ENCODE measurements at places on chromosomes 7 and 10. TPM values are rescaled to one million over a fixed set of nuclear protein-coding genes. Genes with fewer than 3 reads are reported as not detected.

Gene SHLD2
- total RNA-seq = 8.4 TPM

DNA sequence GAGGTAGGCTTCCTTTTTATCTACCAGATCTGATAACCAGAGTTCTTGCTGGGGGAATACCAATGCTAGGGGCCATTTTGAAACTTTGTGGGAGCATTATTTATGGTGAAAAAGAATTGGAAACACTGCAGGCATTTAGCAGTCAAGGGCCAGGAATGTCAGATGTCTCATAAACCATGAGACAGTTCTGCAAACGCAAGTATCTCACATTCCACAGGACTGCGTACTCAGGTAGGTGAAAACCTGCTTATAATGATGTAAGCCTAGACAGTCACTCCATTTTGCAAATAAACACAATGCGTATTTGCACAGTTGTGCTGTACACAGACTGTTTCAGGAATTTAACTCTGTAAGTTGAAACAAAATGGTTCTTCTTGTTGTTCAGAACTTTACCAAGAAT is 33.9 kb downstream of the ECHDC3 start:
- no peak for DNase-seq
- H3K4me1 ChIP-seq = no peaks in the 10 kb centered on the region
- peaks cover 10% of the 10 kb centered on the region for H3K27me3 ChIP-seq
- no peak overlapping the region for H3K4me3 ChIP-seq

- H3K36me3 ChIP-seq = no peaks in the 10 kb centered on the region
- no peak for DNase-seq
- peaks cover 65% of the 10 kb centered on the region for H3K27me3 ChIP-seq
- H3K27ac ChIP-seq = no peak overlapping the region
- H3K4me3 ChIP-seq = no peak overlapping the region
- H3K4me1 ChIP-seq = no peaks in the 10 kb centered on the region
These were observed 12.3 kb upstream of the EGFR start for GRCh38 chr7:55006499-55006898.

DNA sequence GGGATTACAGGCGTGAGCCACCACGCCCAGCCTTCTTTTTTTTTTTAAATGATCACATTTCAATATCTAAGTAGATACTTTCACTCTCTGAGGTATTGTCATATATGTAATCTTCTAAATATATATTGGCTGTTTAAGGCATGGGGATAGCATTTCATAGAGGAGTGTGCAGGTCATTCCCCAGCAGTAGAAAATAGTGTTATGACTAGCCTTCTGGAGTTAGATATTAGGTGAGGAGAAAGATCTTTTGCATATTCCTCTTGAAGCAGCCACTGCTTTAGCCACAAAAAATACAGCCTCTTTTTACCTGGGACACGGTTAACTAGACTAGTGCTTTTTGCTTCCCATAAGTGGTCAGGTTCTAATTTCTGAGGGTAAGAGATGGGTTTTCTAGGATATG is 28.9 kb downstream of the ADD3 start:
- no peaks in the 10 kb centered on the region for H3K27me3 ChIP-seq
- DNase-seq = no peak
- H3K4me3 ChIP-seq = no peak overlapping the region
- H3K36me3 ChIP-seq = no peaks in the 10 kb centered on the region
- peaks cover 97% of the 10 kb centered on the region for H3K4me1 ChIP-seq
- H3K27ac ChIP-seq = no peak overlapping the region

Gene H2BK1
- total RNA-seq = not detected

Gene GALNT17
- total RNA-seq = 95.3 TPM

Gene TBXAS1
- total RNA-seq = 3.9 TPM

GRCh38 chr10:124798364-124798763 is 3.3 kb upstream of the ABRAXAS2 start:
- no peak for DNase-seq
- H3K27ac ChIP-seq = no peak overlapping the region
- no peaks in the 10 kb centered on the region for H3K36me3 ChIP-seq
- no peak overlapping the region for H3K4me3 ChIP-seq

DNA sequence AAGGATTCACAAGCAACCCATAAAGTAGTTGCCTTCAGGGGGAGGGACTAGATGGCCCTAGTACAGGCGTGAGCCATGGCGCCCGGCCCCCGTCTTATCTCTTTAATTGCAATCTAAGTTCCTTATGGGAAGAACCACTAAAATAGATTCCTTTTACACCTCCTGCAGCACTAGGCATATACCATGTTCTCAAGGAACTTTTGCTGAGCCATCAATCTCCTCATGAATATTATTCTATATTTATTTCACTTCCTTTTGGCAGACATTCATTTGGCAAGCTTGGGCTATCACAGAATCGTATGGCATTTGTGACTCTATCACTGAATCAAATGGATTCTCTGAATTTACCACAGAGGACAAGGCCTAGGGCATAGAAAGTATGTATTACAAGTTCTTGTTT is 14.8 kb upstream of the DNAJC12 start:
- no peak overlapping the region for H3K27ac ChIP-seq
- no peaks in the 10 kb centered on the region for H3K27me3 ChIP-seq
- H3K36me3 ChIP-seq = no peaks in the 10 kb centered on the region
- no peak for DNase-seq
- peaks cover 11% of the 10 kb centered on the region for H3K4me1 ChIP-seq
- no peak overlapping the region for H3K4me3 ChIP-seq

GRCh38 chr7:18515067-18515466 is 19.5 kb downstream of the HDAC9 start:
- H3K4me1 ChIP-seq = peaks cover 30% of the 10 kb centered on the region
- H3K27ac ChIP-seq = no peak overlapping the region
- no peaks in the 10 kb centered on the region for H3K36me3 ChIP-seq
- H3K4me3 ChIP-seq = no peak overlapping the region

DNA sequence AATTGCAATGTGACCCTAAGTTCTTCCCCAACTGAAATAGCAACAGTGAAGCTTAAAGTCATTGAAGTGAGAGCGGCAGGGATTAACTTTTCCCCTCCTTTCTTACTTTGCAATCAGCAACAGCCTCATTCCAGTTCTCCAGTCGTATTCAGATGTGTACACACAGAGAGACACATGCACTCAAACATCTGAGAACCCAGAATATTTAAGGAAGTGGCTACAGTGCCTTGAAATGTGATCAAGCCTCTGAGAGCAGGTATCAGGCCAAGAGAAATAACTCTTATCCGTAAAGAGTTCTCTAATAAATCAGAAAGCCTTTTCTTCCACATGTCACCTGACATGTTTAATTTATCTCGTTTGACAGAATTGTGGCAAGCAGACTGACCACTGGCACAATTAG is 388.9 kb upstream of the NPVF start:
- H3K27ac ChIP-seq = peak overlapping the region; percentile 11
- no peaks in the 10 kb centered on the region for H3K27me3 ChIP-seq
- no peak overlapping the region for H3K4me3 ChIP-seq
- peaks cover 49% of the 10 kb centered on the region for H3K4me1 ChIP-seq
- DNase-seq = no peak
- H3K36me3 ChIP-seq = no peaks in the 10 kb centered on the region

Gene COPG2
- 16.9 TPM for total RNA-seq

Gene SUN1
- 183 TPM for total RNA-seq

Gene DNA2
- 2.1 TPM for total RNA-seq

Gene SUN3
- not detected for total RNA-seq

GRCh38 chr7:40507166-40507565 is 372.4 kb downstream of the SUGCT start:
- H3K36me3 ChIP-seq = no peaks in the 10 kb centered on the region
- no peaks in the 10 kb centered on the region for H3K4me1 ChIP-seq
- DNase-seq = no peak
- no peak overlapping the region for H3K4me3 ChIP-seq

Gene NUTM2A
- 2.2 TPM for total RNA-seq

- no peaks in the 10 kb centered on the region for H3K36me3 ChIP-seq
- H3K27me3 ChIP-seq = peaks cover 19% of the 10 kb centered on the region
- DNase-seq = no peak
- H3K4me3 ChIP-seq = no peak within 1 kb of the TSS
- H3K27ac ChIP-seq = no peak within 1 kb of the TSS
These were observed at the start of gene TMEM270 for GRCh38 chr7:73860859-73861258. Gene TMEM270 (plus strand): TSS chr7:73861159. CDS start chr7:73861195, 36 bp downstream.

DNA sequence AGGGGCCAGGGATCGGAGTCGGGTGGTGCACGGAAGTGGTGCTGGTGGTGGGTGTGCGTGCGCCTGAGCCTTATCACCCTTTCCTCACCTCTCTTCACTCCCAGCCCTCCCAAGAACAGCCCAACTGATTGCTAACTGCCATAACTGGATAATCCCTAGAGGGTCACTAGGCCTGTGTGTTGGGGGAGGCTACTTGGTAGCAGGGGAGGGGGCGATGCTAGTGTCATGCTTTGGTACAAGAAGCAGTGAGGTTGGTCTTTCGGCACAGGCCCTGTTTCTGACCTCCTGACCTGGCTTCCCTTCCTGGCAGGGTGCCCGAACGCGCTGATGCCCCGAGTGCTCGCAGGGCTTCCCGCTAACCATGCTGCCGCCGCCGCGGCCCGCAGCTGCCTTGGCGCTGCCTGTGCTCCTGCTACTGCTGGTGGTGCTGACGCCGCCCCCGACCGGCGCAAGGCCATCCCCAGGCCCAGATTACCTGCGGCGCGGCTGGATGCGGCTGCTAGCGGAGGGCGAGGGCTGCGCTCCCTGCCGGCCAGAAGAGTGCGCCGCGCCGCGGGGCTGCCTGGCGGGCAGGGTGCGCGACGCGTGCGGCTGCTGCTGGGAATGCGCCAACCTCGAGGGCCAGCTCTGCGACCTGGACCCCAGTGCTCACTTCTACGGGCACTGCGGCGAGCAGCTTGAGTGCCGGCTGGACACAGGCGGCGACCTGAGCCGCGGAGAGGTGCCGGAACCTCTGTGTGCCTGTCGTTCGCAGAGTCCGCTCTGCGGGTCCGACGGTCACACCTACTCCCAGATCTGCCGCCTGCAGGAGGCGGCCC is 652 bp downstream of the KAZALD1 start:
- peaks cover 38% of the 10 kb centered on the region for H3K27me3 ChIP-seq
- no peaks in the 10 kb centered on the region for H3K36me3 ChIP-seq
- peak; percentile 60 for DNase-seq
- peak overlapping the region; percentile 88 for H3K4me3 ChIP-seq
- peak overlapping the region; percentile 99 for H3K27ac ChIP-seq

DNA sequence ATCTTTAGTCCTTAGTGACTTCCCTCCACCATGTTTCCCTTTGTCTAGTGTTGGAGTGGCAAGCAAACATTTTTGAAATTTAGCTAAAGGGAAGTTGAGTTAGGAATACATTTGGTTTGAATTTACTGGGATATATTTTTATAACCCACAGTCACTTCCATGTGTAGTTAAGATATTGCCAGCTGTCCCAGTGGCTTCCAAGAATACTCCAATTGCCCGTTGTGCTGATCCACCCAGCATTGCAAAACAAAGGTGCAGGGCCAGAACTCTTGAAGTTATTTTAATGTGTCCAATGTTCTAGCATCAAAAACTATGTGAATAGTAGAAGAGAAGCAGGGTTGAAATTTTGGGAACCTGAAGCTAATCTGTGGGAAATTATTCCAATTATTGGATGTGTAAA is 2.5 kb upstream of the P4HA1 start:
- peaks cover 8% of the 10 kb centered on the region for H3K36me3 ChIP-seq
- H3K4me3 ChIP-seq = no peak overlapping the region
- peaks cover 41% of the 10 kb centered on the region for H3K4me1 ChIP-seq
- no peak for DNase-seq
- peak overlapping the region; percentile 95 for H3K27ac ChIP-seq
- no peaks in the 10 kb centered on the region for H3K27me3 ChIP-seq

GRCh38 chr10:33776419-33777070 is 442.1 kb upstream of the NRP1 start:
- H3K36me3 ChIP-seq = no peaks in the 10 kb centered on the region
- DNase-seq = no peak
- no peaks in the 10 kb centered on the region for H3K27me3 ChIP-seq
- H3K4me3 ChIP-seq = no peak overlapping the region
- H3K4me1 ChIP-seq = peaks cover 18% of the 10 kb centered on the region

DNA sequence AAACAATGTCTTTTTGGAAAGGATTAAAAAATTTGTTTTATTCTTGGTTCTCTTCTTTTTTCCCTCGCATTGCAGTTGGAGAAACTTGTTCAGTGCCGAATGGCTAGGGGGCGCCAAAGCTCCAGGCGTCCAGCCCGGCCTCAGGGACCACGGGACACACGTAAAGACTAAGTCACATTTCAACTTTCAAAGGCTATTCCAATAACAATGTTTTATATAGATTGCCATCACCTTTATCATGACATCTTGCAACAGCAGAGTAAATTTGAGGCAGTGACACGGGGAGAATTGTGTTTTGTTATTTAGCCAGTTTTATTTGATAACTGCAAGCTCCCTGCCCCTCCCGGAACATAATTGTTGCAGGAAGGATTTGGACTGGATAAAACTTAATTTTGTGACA is 2.2 kb upstream of the IGFBP3 start:
- peaks cover 10% of the 10 kb centered on the region for H3K27me3 ChIP-seq
- peaks cover 47% of the 10 kb centered on the region for H3K4me1 ChIP-seq
- H3K27ac ChIP-seq = peak overlapping the region; percentile 49

Gene ACTR3C
- total RNA-seq = 5.1 TPM

DNA sequence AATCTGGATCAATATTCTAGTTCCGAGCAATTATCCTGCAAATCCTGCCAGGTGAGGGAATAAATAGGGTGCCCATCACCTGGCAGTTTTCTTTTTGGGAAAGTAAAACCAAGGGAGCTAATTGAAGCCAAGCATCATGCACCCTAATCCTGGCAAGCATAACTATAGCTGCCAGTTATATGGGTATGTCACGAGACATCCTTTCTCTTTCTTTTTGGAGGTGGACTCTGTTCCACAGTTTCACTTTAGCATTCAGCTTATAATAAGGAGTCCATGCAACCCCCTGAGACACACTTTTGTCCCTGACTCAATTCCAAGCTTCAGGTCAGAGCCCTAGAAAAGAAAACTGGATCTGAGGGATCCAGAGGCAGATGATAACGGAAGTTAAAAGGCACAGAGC is 222.5 kb downstream of the PHF14 start:
- H3K27ac ChIP-seq = no peak overlapping the region
- no peak overlapping the region for H3K4me3 ChIP-seq
- DNase-seq = no peak
- H3K4me1 ChIP-seq = peaks cover 11% of the 10 kb centered on the region

DNA sequence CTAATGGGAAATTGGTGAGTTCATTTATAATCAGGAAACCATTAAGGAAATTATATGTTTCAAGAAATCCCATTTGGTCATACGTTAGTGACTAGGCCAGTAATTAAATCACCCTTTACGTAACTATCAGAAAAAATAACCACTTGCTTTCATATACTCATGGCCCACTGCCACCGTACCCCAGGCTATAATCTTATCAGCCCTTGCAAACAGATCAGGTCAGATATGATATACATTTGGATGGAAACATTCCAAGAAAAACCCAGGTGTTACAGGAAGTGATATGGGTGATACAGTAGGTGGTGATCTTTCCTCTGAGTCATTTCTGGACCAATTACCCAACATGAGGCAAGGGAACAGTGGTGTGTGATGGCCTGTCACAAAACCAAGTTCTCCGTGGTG is 481.0 kb upstream of the SEMA3A start:
- H3K27ac ChIP-seq = no peak overlapping the region
- H3K4me3 ChIP-seq = no peak overlapping the region
- H3K27me3 ChIP-seq = no peaks in the 10 kb centered on the region
- DNase-seq = no peak
- peaks cover 6% of the 10 kb centered on the region for H3K4me1 ChIP-seq

Gene SEMA3C
- 66.5 TPM for total RNA-seq

- H3K27ac ChIP-seq = no peak overlapping the region
- no peak overlapping the region for H3K4me3 ChIP-seq
- H3K4me1 ChIP-seq = no peaks in the 10 kb centered on the region
- H3K36me3 ChIP-seq = no peaks in the 10 kb centered on the region
These were observed 1.7 kb downstream of the ABCC2 start for GRCh38 chr10:99784016-99784726.

GRCh38 chr10:3213758-3214515 is 41.4 kb upstream of the PITRM1 start:
- no peaks in the 10 kb centered on the region for H3K27me3 ChIP-seq
- H3K36me3 ChIP-seq = no peaks in the 10 kb centered on the region
- H3K4me3 ChIP-seq = no peak overlapping the region

Measured in left ventricle myocardium inferior (tissue), 1 donor.